ENCODE measurements at places on chromosomes 12 and 14. TPM values are rescaled to one million over a fixed set of nuclear protein-coding genes. Genes with fewer than 3 reads are reported as not detected.

The GPR84 gene
- 0.45 TPM for polyA plus RNA-seq

The CATSPERB gene
- polyA plus RNA-seq, result 0.63 TPM

The AQP6 gene
- polyA plus RNA-seq, result 16.1 TPM

The IL31 gene
- not detected for polyA plus RNA-seq

- peak; percentile 29 for DNase-seq
Observed at GRCh38 chr14:37230551-37231194, 32.9 kb downstream of the MIPOL1 start.

DNA sequence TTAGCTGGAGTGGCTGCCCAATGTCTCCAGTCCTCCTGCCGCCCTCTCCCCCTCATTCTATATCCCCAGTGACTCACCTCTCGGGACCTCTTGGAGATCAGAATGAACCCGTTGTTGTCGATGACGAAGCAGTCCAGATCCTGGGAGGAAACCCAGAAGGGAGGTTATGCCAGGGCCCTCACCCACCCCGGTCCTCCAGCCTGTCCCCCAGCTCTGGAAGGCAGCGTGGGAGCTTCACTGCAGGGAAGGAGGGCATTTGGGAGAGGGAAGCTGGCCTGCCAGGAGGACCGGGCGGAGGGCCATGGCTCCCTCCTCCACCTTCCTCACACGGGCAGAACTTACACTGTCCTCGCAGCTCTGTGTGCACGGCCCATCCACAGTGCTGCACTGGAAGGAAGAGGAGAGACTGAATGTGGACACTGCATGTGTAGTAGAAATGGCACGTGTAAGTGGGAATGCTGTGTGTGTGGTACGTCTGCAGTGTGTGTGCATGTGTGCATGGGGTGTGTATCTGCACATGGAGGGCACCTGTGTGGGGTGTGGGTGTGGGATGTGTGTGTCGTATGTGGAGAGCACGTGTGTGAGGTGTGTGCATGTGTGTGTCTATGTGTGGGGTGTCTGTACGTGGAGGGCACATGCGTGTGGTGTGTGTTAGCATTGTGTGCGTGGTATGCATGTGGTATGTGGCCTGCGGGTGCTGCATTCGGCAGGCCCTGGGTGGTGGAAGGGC lies 10.0 kb upstream of the LRTM2 start:
- DNase-seq, result no peak

DNA sequence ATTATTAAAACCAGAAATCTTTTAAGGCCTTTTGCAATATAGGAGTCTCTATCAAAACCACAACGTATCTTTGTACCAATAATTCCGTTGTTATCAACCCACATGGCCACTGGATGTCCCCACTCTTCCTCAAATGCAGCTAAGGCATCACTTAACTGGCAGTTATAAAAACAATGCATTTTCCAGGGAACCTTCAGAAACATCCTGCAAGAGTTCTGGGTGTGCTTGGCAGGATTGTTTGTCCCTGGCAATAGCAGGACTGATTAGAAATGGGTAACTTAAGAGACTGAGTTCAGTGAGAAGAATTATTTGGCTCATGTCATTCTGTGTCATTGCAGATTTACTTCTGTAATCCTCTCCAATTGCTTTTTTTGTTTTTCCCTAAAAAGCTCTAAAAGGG lies 112.0 kb downstream of the SLC15A5 start:
- peak; percentile 17 for DNase-seq

- DNase-seq, result no peak
Observed at GRCh38 chr14:32329690-32330285, 690 bp downstream of the AKAP6 start.

- DNase-seq, result no peak
Observed at GRCh38 chr14:101199028-101199770, 295.7 kb upstream of the RTL1 start.

GRCh38 chr14:34181338-34181737 lies 230.5 kb upstream of the EGLN3 start:
- DNase-seq, result no peak

DNA sequence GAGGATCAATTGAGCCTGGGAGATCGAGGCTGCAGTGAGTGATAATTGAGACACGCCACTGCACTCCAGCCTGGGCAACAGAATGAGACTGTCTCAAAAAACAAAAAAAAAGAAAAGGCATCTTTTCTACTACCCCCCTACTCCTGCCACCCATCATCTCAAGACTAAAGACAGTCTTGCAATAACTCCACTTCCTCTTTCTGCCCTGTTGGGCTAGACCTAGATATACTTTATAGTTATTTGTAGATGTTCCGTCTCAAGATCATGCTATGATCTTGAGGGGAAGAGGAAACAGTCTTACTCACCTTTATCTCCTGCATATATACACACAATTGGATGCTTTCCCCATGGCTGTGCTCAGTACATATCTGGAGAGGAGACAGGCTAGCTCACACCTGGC lies 12.1 kb upstream of the ESPL1 start:
- DNase-seq, result no peak

DNA sequence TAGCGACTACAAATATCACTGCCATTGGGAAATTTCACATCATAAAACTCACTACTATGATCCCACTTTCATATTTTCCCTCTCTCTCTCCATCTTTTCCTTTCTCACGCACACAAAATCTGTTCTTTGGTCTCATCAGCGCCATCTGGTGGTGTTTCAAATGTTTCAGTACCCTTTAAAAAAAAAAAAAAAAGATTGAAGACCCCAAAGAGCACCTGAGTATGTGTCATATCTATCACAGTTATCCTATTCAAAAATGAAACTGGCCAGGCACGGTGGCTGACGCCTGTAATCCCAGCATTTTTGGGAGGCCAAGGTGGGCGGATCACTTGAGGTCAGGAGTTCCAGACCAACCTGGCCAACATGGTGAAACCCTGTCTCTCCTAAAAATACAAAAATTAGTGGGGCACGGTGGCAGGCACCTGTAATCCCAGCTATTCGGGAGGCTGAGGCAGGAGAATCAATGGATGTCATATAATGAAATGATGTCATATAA lies 72.4 kb downstream of the TTC9 start:
- peak; percentile 60 for DNase-seq

- DNase-seq, result no peak
Observed at GRCh38 chr14:29311983-29312382, 545.4 kb downstream of the FOXG1 start.

- DNase-seq, result no peak
Observed at GRCh38 chr14:33347796-33348195, 409.1 kb downstream of the NPAS3 start.

GRCh38 chr12:9132008-9132535 lies 16.4 kb upstream of the A2M start:
- no peak for DNase-seq

DNA sequence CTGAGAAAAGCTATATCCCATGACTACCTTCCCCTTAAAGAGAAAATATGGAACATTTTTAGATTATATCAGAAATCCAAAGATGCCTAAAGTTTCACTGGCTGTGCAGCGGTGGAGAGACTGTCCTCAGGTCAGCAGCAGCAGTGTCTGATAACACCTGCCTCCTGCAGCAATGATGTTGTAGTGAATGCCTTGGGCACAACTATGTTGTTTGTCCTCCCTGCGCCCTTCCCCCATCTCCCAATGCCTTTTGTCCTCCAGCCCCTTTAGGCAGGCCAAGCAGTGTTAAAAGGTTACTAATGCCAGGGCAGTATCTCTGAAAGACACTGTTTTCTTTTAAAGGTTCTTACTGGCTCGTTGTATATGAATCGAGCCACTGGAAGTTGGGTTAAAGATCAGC lies 13.2 kb downstream of the RTRAF start:
- no peak for DNase-seq

DNA sequence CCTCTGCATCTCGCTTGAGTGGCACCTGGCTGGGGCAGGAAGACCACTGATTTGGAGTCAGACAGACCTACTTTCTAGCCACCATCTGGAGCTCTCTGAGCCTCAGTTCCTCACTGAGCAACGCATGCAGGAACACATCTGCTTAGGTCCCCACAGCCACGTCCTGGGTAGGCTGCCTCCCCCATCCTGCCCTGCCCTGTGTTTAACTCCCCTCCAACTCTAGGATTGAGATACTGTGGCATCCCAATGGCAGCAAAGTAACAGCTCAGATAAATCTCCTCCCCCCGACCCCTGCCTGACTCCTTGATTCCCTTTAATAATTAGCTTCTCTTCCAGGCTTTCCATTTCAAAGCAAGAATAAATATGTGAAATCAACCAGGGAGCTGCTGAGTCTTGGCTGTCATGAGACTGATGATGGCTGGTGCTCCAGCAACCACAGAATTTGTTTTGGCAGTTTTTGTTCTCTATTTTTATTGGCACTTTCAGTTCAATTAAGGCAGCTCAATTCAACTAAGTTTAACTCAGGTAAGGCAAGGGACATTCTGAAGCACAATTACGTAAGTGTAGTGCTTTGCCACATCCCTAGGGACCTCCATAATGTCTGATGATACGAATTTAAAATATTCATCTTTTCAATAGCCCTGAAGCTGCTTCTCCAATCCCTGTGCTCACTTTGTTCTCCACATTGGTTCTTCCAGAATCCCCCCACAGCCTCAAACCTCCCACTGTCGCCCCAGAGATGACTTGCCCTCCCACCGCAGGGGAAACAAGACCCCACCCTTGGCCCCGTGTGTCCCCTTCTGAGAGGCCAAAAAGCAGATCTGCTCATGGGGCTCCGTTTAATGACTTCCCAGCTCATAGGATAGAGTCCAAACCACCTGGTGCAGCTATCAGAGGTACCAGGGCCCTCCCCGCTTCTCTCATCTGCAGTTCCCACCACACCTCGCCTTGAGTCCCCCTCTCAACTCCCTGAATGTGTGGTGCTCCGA lies 58.2 kb downstream of the ESR2 start:
- no peak for DNase-seq
